ENCODE measurements at places on chromosomes 12 and 14. TPM values are rescaled to one million over a fixed set of nuclear protein-coding genes. Genes with fewer than 3 reads are reported as not detected.

Gene LEMD3
- total RNA-seq = 28.3 TPM

Gene PLBD2
- total RNA-seq = 96.5 TPM

Gene IRAK4
- total RNA-seq = 12.3 TPM

Gene RNFT2
- 2.2 TPM for total RNA-seq

Gene CELA1
- not detected for total RNA-seq

DNA sequence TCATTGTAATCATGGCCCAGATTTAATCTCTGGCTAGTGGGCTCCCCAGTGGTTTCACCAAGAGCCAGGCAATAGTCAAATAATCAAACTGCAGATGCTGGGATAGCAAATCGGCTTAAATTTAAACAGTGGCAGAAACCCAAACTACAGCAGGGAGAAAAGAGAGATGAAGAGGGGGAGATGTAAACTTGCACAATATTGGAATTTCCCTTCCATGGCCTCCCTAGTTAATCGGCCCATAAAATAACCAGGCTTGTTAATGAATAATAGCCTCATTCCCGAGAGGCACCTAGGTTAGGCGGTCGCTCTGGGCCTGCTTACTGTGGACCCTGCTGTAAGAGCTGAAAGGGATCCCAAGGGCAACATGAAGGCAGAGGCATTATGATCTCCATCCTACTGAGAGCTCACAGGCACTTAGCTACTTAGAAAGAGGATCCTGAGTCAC lies 116.2 kb downstream of the NUAK1 start:
- no peak for DNase-seq

DNA sequence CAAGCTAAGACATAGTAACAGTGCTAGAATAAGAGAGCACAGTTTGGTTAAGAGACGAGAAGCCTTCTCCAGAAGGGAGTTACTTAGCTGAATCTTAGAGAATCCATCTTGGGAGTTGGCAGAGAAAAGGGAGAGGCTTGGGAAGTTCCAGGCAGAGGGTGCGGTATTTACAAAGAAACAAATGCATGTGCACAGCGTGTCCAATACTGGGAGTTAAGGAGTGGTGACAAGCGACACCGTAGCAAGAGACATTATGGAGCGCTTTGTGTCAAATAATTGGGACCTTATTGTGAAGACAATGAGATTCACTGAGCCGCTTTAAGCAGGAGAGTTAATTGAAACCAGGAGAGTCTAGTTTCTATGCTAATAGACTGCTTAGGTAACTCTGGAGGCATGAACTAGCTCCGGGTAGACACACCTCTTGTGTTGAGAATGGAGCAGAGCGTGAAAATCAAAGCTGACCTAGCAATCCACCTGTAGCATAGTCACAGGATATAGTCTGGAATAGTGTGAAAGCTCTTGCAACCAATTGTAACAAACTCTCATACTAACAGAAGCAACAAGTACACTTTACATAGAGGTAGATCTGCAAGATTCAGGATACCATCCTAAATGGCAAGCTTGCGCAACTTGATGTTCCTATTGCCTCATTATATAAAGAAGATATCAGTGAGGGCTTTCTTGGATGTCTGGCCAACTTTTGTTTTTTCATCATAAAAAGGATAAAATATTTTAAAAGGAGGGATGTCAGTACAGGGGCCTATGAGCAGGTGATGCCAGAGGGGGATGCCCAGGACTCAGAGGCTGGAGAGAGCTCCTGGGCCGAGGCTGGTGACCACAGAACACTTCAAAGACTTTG lies 5.3 kb downstream of the ALDH1L2 start:
- DNase-seq = no peak

DNA sequence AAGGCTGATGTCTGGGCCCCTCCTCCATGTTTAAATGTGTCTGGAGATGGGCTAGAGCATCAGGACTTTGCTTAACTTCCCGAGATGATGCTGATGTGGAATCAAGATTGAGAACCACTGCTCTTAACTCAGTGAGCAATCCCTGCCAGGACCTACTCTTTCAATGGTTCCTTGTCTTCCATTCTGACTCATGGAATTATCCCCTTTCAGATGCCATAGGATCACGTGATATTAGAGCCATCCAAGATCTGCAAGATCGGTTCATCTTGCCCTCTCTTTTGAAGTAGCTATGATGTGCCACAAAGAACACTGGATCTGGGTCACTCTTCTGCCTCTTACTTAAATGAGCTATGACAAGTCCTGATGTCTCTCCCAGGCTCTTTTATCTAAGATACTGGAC lies 96.8 kb downstream of the EXOC5 start:
- DNase-seq = no peak

DNA sequence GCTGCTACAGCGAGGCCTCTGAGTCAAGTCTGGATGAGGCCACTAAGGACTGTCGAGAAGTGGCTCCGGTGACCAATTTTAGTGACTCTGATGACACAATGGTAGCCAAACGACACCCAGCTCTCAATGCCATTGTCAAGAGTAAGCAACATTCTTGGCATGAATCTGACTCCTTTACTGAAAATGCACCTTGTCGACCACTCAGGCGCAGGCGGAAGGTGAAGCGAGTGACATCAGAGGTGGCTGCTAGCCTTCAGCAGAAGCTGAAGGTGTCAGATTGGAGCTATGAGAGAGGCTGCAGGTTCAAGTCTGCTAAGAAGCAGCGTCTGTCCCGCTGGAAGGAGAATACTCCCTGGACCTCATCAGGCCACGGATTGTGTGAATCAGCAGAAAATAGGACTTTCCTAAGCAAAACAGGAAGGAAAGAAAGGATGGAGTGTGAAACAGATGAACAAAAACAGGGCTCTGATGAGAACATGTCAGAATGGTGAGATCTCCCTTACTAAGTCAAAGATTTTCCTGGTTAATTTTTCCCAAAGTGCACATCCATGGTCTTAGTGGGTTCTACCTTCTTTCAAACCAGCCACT lies 2.9 kb downstream of the GPATCH2L start:
- no peak for DNase-seq

DNA sequence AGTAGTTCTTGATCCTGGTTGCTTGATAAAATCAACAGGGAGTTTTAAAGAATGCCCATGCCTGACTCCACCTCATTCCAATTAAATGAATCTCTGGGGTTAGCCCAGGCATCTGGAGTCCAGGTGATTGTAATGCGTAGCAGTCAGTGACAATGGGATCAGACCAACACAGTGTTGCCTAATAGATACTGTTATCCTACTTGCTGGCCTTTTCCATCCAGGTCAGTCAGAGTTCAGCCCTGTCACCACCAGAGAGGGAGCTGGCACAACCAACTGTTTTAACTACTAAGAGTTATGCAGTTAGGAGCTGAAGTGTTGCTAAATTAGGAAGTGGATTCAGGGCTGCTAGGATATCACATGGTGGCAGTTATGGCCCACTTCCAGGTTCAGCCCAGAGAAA lies 107.1 kb downstream of the GPR135 start:
- DNase-seq = no peak

DNA sequence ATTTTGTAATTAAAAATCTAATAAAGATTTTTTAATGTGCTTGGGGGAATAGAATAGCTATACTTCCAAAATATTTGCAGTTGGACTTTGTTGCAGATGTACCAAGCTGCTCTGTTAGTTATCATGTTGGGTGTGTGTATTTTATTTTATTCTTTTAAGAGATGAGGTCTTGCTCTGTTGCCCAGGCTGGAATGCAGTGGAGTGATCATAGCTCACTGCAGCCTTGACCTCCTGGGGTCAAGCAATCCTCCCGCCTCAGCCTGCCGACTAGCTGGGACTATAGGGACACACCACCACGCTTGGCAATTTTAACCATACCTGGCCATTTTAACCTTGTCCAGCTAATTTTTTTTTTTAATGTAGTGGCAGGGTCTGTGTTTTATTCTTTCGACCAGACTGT lies 54.7 kb upstream of the MAP1LC3B2 start:
- DNase-seq = no peak

DNA sequence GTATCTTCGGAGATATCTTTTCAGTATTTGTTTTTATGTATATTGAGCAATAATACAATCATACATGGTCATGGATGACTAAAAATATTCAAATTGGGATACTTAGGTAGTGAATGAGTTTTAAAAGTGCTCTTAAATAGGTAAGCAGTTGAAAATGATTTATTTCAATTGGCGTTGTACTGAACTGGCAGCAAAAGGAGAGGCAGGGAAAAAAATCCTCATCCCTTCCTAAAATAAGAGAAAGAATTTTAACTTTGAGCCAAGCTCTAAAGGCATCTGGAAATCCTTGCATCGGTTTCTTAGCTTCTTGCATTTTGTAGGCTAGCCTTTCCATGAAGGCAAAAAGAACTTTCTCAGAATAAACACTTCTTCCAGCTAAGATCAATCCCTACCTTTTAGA lies 125.2 kb downstream of the MGST1 start:
- DNase-seq = no peak

DNA sequence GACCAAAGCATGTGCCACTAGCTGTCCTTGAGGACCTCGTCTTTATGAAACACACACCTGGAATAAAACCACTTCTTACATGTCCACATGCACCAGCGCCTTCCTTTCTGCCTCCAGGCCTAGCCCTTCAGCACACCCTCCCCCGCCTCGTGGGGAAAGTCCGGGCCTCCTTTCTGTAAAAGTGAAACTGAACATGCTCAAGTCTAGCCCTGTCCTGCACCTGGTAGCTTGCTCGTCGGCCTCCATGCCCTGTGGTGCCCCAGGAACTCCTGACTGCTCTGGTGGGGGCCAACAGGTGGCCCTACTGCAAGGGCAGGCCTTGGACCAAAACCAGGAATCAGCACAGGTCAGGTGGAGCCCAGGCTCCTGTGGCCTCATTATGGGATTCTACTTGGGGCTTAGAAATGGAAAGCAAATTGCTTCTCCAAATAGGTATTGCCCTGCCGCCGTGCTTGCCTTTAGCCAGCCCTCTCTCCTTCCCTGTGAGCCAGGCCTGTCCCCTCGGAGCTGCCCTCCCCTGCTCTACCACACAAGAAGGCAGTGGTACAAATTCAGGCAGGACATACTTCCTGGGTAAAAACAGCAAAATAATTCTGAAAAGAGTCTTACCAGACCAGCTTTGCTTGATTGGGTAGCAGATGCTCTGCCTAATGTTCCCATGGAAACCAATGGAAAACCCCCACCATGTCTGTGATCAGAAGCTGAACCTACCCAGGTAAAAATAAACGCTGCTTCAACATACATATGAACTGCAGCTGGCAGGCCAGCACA lies 43.5 kb downstream of the ERH start:
- no peak for DNase-seq

DNA sequence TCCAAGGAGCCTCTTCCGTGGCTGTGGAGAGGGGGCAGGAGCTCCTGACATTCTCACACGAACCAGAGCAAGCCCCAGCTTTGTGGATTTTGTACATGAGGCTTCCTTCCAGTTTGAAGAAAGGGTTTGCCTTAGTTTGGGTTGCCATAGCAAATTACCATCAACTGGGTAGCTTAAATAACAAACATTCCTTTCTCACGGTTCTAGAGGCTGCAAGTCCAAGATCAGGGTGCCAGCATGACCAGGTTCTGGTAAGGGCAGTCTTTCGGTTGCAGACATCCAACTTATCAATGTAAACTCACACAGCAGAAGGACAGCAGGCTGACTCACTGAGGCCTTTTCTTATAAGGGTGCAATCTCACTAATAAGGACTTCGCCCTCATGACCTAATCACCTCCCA lies 25.9 kb upstream of the STAB2 start:
- no peak for DNase-seq

- DNase-seq = no peak
Measured at GRCh38 chr12:6987956-6988553, 17.3 kb downstream of the EMG1 start.

DNA sequence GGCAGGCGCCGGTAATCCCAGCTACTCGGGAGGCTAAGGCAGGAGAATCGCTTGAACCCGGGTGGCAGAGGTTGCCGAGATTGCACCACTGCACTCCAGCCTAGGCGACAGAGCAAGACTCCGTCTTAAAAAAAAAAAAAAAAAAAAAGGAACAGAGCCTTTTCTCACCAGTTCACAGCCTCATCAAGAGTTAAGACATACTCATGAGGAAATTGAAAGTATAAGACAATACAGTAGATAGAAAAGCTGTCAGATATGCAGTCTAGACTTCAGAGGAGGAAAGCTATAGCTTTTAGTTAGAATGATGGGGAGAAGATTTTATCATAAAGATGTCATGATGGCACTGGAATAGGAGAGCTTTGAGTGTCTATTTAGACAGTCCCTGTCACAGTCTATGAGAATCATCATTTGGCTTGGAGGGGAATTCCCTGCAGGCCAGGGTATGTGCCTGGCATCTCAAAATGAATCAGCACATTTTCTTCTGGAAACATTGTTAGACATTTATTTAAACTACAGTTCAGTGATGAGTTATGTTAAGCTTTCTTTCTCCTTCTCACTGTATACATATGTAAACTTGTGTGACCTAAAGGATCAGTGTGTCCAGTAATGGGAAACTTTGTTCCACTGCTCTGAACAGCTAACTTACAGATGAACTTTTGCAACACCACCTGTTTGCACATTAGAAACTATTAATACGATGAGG lies 2.9 kb upstream of the RAB35 start:
- DNase-seq = no peak

GRCh38 chr14:34030864-34031263 lies 80.0 kb upstream of the EGLN3 start:
- no peak for DNase-seq

All from glomerular endothelial cell (primary cell).